NCI-H1930 (cell line): ENCODE measurements at places on chromosomes 16 and 17.

DNA sequence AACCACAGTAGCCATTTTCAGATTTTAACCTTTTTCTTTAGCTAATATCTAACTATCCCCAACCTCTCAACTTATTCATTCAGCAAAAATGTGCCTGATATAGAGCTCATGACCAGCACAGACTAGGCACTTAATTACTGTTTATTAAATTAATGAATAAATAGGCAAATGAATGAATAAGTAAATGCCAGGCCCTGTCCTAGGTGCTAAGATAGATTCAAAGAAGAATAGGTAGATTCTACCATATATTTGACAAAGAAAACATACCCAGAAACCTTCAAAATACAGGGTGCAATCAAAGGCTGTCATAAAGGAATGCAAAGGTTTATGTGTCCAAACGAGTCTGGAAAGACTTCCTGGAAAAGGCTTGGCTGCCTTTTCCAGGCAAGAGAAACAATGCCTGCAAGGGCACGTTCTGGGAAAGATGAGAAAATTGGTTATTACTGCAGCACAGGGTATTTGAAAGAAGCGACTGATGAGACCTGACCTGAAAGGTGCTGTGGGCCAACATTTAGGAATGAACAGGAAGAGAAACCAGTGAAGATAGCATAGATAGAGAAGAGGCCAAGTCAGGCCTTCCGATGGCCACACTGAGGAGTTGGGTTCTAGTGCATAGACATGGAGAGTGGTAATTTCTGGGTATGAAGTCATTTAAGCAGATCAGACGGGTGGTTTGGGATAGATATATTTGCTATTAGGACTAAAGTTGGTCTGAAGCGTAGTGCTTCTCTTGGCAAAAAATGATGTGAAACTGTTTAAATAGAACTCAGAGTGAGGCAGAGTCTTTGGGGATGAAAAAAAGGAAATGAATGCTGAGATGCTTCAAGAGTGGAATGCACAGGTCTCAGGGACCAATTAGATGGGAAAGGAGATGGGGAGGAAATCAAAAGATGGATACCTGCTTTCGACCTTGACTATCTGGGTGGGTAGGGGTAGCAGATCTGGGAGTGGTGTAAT, 11.4 kb upstream of the CCL2 start:
- no peak for DNase-seq

- DNase-seq = no peak
Measured at GRCh38 chr17:52674686-52675085, 516.2 kb upstream of the CA10 start.

DNA sequence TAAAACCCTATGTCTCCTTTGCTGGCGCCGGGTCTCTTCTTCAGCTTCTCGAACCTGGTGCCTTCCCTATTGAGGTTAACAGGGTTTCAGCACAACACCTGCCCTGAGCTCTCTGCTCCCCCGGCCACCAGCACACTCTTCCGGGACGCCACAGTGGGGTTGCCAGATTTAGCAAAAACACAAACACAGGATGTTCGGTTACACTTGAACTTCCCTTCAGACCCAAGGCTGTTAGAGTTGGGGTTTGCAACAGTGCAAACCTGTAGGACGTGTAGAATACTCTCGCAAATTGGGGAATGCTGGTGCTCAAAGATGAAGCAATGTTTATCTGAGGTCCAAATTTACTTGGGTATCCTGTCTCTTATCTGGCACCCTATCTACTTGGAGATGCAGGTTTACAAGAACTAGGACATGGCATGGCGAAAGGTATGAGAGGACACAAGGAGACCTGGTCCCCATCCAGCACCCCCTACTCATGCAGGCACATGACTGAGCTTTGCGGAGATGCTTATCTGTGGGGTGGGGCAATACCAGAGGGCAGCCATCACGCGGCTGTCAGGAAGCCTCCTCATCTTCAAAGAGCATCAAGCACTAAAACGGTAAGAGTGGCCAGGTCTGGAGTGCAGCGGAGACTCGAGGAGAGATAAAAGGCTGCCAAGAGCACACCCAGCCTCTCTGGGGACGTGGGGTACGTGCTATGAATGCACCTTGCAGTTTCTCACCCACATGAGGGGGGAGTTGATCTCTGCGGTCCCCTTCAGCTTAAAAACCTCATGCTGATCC, 52.8 kb downstream of the SDK2 start:
- no peak for DNase-seq

GRCh38 chr16:85986931-85987749, 88.2 kb downstream of the IRF8 start:
- DNase-seq = peak; percentile 10

DNA sequence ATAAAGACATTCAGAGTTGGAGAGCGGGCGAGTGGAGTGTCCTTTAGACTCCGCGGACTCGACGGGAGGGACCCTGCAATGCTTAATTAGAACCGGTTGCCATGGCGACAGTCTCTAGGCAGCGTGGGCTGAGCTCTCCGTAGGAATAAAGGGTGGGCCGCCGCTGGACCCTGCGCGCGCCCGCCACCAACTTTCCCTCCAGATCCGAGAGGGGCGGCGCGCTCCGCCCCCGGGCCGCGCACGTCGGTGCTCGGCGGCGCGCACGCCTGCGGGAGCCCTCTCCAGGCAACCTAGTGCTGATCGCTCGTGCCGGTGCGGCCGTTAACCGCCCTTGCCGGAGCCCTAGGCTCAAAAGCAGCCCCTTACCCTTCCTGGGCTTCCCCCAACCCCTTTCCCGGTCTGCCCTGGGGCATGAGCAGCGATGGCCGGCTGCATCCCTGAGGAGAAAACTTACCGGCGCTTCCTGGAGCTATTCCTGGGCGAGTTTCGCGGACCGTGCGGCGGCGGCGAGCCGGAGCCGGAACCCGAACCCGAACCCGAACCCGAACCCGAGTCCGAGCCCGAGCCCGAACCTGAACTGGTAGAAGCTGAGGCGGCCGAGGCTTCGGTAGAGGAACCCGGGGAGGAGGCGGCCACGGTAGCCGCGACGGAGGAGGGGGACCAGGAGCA, at the start of gene PPM1E:
TSS of gene PPM1E (plus strand) at position 278 of the 669 bp plus-strand sequence.
- DNase-seq = peak; percentile 76

- no peak for DNase-seq
Measured at GRCh38 chr16:27642756-27643155, 92.8 kb downstream of the KATNIP start.

- DNase-seq = no peak
Measured at GRCh38 chr17:15467592-15467991, at the start of gene CDRT4. CDRT4 (minus strand) TSS chr17:15467621; CDS start chr17:15440238, 27,383 bp downstream.

- no peak for DNase-seq
Measured at GRCh38 chr17:17824119-17824782, 12.5 kb downstream of the SREBF1 start.

- DNase-seq = no peak
Measured at GRCh38 chr16:49275870-49276269, 5.8 kb downstream of the CBLN1 start.

DNA sequence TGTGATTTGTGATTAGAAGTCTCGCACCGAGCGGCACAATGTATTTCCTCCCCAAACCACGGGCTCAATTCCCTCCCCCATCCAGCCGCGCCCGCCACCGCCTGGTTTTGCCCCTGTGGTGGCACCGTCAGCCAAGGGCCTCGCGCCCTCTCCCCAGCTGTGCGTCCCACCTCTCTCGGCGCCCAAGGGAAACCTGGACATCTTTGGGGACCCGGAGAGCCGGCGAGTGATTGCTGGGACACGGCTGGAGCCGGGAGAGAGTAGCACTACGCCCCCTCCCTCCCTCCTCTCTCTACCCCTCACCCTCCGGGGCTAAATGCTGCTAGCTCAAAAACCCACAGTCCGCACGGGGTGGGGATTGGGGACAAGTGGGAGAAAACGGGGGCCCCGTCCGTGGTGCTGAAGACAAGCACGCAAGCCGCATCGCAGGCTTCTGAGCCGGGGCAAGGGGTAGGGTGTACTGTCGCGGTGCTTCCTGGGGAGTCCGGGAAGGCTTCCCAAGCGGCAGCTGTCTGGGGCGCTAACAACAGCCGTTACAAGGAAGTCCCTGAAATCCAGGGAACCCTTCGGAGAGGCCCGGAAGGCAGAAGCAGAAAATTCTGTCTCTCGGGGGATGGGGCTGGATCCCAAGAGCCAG, 1.4 kb downstream of the CBLN1 start:
- DNase-seq = no peak

DNA sequence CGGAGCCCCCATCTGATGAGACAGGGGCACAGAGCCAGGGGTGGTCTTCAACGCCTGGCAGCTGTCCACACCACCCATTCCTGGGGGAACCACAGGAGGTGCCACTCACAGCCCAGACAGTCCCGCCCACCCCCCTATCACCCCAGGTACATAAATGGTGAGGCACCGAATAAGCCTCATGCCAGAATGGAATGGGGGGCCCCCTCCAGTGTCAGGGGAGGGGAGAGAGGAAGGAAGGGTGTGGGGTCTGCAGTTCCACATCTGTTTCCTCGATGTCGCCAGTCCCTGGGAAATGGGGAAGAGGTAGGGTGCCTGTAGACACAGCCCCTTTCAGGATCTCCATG, 1.7 kb downstream of the TMC6 start:
- DNase-seq = no peak

- DNase-seq = no peak
Measured at GRCh38 chr17:11589716-11590115, 8.6 kb upstream of the DNAH9 start.

DNA sequence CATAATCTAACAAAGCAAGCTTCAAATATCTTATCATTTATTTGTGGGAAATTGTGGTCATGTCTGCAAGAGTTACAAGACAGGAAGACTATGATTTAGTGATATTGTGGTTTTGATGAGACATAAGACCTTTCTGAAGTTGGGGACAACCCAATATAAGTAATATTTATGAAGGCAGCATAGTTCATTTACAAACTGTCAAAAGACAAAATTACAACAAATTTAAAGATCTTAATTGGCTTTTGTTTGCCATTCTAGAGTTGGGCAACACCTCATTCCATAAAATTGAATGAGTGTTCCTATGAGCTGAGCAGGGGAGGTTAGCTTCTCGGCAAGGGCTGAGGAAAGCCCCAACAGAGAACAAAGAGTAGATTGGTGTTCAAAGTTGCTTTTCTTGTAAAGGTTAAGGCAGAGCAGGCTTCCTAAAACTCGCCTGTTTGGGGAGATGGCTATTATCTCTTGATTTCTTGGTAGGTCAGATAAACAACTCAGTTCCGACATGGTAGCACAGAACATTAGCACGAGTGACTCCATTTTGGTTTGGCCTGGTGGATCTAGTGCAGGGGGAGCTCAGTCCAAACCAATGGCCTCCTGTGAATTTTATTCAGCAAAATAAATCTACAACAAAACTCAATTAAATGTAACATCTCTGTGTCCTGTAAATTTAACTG, 10.9 kb upstream of the MMD start:
- no peak for DNase-seq

DNA sequence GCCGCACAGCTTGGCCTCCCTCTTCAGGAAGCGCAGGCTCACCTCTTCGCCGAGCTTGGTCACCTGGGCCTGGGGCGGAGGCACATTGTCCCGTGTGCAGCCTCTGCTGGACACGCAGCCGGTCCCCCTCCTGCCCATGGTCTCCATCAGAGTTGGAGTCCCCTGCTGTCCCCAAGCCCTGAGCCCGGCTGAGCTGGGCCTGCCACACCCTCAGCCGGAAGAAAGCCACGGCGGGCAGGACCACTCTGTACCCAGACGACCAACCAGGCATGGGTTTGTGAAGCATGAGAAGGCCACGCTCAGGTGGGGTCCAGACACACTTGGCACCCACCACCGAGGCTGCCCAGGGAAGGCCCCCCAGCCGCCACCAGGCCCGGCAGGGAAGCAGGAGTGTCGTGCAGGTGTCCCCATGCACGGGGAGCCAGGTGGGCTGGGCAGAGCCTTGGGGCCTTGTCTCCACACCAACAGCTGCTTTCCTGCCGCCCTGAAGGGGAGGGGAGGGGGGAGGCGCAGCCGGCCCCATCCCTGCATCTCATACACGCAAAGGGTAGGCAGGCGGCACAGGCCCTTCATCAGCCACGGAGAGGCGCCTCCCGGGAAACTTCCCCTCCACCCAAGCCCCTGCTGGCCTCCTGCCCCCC, 5.2 kb downstream of the CCDC154 start:
- DNase-seq = no peak

DNA sequence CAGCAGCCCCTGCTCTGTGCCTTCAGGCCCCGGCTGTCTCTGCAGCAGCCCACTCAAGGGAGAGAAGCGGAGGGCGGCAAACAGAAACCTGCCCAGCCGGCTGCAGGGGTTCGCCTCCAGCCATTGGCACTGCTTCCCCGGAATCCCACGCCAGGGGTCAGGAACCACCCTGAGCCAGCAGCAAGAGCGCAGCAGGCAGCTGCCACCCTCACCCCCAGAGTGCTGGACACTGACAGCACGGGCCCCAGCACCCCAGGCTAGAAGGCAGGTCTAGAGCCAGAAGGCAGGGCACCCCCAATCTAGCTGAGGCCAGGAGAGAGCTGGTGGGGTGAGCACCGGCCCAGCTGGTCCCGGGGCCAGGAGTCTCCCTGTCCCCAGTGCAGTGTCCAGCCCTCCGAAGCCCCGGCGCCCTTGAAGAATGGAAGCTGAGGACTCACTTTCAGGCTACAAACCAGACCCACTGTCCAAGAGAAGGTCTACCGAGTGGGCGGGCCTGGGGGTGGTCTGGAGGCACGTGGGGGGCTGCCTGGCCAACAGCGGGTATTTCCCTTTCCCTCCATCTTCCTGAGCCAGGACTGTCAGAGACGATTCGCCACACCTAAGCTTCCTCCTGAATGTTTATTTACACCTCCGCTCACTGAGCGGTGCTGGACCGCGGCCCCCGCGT, 8.4 kb downstream of the UBALD2 start:
- DNase-seq = no peak

- no peak for DNase-seq
Measured at GRCh38 chr17:33753452-33753851, 460.4 kb upstream of the ASIC2 start.

- DNase-seq = no peak
Measured at GRCh38 chr17:68969101-68969500, 13.9 kb upstream of the ABCA8 start.

- no peak for DNase-seq
Measured at GRCh38 chr17:28261219-28261618, 57.8 kb upstream of the TMEM97 start.

GRCh38 chr17:78185981-78186691, 716 bp downstream of the TK1 start:
- no peak for DNase-seq

DNA sequence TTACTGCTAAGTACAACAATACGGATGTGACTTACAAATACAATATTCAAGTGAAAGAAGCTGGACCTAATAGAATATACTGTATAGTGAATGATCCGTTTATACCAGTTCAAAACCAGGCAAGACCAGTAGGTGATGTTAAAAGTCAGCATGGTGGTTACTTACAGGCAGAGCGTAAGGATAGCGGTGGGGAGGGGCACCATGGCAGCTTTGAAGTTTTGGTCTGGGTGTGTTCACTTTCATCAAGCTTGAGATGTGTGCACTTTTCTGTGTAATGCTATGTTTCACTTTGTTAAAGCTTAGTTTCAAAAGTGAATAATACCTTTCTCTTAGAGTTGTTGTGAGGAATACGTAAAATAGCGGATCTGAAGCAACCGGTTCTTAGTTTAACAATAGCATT, 16.5 kb upstream of the SLC35G3 start:
- DNase-seq = no peak
